ENCODE measurements at places on chromosomes 4 and X. TPM values are rescaled to one million over a fixed set of nuclear protein-coding genes. Genes with fewer than 3 reads are reported as not detected.

Gene PLP2
- total RNA-seq = 9.0 TPM

Gene NHSL2
- total RNA-seq = 7.2 TPM

Gene RADX
- 3.5 TPM for total RNA-seq

Gene MAGEA1
- total RNA-seq = not detected

Gene TCEANC
- 3.2 TPM for total RNA-seq

Gene SPACA5
- total RNA-seq = not detected

Gene SOD3
- total RNA-seq = 5.5 TPM

Gene ITIH6
- not detected for total RNA-seq

Gene HMGB3
- 340 TPM for total RNA-seq

Gene GAGE13
- not detected for total RNA-seq

Gene ADH1B
- not detected for total RNA-seq

Gene SSX1
- not detected for total RNA-seq

Gene GPR82
- not detected for total RNA-seq

- no peak for DNase-seq
Observed at GRCh38 chr4:115780835-115781234, 667.4 kb upstream of the NDST4 start.

DNA sequence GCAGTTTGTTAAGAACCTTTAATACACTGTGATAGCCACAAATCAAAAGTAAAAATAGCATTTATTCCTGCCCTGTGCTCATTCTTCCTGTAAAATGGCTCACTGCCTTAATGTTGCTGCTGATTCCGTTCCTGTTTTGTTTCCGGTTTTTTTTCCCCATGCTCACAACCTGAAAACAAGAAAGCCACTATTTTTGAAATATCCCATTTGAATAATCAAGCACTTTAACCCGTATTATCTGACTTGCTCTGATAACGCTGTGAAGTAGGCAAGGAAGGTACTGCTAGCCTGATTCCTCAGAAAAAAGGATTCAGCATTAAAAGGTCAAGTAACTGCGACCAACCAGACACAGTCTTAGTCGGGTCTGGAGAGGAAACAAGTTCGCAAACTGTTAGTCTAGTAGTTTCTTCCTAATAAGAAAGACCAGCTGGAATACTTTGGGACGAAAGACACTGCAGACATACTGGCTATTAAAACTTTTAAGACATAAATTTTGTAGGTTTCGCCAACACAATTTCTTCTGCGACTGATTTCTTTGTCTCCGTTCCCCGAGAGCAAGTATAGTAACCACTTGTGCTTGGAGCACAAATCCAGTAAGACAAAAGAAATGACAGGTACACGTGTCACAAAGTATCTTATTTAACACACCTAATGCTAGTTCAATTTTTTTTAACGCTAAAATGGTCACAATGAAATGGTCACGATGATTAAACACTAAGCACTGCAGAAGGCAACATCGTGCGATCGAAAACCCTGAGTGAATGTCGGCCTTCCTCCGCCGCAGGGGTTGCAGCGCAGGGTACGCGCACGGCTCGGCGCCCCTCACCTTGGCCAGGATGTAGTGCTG, 802 bp downstream of the COX18 start:
- DNase-seq = no peak

DNA sequence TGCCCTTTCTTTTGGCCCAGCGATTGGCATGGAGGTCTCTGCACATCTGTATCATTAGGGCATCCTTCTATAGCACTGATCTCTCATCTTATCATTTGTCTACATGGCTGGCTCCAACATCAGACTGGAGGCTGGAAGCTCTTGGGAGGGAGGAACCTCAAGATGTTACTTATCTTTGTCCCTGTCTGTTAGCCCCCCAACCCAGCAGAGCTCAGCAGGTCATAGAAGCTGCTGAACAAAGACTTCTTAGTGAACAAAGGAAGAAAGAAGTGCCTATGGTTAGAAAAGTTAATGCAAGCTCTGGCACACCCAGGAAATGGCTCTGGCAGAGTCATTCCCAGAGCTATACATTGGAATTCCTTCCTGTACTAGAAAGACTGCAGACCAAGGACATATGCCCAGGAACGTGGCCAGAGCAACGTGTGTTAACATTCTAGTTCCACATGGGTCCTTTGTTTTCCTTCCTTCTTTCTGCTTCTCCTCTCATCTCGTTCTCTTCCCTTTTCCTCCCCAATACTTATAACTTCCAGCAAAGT, 74.0 kb downstream of the SEL1L3 start:
- no peak for DNase-seq

DNA sequence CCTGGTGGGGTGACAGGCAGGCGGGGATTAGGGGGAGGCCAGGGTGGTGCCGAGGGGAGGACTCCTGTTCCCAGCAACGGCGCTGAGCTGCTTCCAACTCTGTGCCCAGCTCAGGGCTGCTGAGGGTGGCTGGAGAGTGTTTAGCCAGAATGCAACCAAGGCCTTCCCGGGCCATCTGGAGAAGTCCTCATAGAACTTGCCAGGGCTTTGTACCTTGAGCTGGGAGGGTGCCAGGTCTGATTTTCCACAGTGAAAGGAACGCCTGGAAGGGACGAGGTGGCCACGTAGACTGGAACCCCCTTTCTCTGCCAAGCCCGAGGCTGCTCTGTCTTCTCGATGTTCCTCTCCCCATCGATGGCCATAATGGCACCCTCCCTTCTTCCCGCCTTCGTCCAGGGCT, 57.0 kb upstream of the GPR78 start:
- DNase-seq = no peak

- no peak for DNase-seq
Observed at GRCh38 chrX:107748506-107748905, 27.1 kb downstream of the TSC22D3 start.

DNA sequence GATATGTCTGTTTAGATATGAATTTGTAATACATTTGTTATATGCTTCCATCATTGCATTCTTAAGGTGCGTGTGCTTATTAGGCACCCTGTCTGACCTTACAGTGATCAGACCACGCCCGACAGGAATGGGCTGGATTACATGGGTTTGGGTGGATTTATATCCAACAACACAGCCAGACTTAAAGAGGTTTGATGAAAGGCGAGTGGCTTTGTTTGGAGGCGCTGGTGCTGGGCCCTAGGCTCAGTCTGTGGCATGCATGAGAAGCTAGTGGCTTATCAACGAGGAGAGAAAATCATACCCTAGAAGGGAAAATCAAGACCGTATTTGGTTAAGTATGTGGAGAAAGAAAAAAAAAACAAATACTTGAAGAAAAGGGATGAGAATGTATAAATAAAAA, 80.7 kb downstream of the STOX2 start:
- no peak for DNase-seq

DNA sequence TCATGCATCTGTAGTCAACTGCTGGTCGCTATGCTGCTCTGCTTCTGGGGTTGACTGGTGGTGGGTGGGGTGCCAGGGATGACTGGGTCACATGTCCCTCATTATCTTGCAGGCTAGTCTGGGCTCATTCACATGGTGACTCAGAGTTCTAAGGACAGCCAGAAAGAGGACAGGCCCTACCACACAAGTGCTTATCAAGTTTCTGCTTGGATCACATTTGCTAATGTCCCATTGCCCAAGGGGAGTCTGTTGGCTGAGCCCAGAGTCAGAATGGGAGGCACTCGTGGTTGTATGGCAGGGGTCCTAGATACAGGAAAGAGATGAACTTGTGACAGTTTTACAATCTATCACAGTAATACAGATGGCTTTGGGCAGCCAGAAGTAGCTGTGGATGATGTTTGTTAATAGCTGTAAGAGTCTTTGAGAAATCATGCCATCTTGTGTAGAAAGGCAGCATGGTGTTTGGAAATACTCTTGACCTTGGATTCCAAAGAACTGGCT, 221.3 kb downstream of the GPAT3 start:
- no peak for DNase-seq

- DNase-seq = no peak
Observed at GRCh38 chrX:3526071-3526470, 179.6 kb upstream of the MXRA5 start.

DNA sequence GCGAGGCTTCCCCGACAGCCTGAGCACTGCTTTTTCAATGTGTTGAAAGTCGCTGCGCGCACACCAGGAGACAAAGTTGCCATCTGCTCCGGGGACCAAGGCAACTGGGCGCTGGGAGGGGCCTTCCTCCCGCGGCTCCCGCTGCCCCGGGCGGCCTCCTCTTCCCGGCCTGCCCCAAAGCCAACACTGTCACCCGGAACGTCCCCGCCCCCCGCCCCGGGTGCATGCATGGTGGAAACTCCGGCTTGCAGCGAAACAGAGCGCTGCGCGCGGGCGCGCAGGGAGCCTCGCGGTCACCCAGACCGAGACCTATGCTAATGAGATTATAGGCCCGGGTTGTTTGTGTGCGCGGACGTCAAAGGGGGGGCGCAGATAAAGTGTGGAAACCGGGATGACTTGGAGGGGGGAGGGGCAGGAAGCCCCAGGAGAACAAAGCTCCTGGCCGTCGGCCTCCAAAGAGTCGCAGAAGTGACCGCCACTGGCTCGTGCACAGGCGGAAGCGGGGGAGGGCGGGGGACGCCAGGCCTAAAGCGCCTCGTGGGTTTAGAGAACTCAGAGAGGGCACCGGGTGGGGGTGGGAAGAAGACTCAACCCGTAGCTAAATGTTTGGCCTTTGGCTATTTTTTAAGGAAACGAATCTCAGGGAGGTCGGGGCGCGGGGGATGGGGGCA, 88.8 kb downstream of the BCOR start:
- peak; percentile 48 for DNase-seq

- DNase-seq = peak; percentile 84
Observed at GRCh38 chr4:78056265-78057129, 626 bp upstream of the FRAS1 start.

GRCh38 chr4:26050212-26050643, 136.2 kb downstream of the SMIM20 start:
- DNase-seq = no peak

DNA sequence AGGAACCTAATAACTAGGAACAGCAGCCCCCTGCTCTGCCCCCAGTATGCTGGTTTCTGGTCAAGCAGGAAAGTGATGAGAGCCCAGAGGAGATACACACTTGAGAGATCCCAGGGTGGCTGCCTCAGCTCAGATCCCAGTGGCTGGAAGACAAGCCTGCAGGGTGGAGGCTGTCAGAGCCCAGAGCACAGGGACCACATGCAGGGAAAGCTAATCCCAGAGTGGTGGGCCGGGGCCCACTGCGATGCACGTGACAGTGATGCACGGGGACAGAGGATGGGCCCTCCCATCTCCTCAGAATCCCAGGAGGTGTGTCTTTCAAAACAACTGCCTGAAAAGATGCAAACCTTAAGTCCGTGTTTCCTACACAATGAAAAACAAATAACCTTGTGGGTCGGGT, 29.1 kb upstream of the CRMP1 start:
- DNase-seq = no peak

DNA sequence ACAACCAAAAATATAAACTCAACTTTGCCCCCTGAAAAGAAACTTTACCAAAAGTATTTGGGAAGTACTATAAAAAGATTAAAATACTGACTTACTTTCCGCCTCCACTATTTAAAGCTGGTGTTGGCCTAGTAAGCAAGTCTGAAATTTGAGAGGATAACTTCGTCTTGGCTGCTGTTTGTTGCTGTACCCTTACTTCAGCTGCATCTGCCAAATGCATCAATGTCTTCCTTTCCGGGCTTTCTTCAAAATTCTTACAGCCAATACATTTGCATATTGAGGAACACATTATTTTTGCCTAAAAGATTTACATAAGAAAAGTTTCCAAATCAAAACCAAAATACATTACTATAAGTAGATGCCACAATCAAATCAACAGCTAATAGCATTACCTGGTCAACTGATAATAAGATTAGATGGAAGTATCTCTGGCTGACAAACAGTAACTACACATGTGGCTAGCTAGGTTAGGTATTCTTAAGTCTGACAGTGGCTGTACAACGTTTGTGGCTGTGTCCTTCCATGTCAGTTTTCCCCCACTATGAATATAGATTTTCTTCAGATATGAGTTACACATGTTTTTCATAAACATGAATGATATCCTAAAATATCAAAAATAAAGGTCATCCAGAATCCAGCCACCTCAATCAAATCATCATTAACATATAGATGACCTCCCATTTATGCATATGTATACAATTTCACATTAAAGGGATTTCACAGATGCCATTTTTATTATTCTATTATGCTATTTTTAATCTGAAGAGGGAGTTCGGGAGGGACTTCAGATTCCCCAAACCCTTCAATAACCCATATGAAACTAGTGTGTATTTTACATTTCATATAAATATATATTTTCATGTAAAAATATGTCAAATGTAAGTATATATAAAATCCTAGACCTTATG, 30.6 kb downstream of the THAP9 start:
- DNase-seq = no peak

DNA sequence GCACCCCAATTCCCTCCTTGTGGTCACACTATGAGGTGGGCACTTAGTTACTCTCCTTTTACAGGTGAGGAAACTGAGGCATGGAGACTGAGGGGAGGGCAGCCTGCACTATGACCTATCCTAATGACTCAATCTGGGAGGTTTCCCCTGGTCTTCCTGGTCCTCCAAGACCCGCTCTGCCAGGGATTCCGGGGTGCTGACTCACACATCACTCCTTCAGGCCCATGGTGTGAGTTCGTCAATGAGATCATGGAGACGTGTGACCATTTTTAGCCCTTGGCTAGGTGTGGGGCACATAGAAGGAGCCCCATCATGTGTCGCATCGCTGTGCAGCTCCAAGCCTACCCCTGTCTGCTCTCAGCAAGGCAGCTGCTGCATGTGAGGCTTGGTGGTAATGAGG, 32.4 kb upstream of the BCOR start:
- DNase-seq = no peak

GRCh38 chrX:77223046-77223445, 224.1 kb upstream of the FGF16 start:
- DNase-seq = no peak

DNA sequence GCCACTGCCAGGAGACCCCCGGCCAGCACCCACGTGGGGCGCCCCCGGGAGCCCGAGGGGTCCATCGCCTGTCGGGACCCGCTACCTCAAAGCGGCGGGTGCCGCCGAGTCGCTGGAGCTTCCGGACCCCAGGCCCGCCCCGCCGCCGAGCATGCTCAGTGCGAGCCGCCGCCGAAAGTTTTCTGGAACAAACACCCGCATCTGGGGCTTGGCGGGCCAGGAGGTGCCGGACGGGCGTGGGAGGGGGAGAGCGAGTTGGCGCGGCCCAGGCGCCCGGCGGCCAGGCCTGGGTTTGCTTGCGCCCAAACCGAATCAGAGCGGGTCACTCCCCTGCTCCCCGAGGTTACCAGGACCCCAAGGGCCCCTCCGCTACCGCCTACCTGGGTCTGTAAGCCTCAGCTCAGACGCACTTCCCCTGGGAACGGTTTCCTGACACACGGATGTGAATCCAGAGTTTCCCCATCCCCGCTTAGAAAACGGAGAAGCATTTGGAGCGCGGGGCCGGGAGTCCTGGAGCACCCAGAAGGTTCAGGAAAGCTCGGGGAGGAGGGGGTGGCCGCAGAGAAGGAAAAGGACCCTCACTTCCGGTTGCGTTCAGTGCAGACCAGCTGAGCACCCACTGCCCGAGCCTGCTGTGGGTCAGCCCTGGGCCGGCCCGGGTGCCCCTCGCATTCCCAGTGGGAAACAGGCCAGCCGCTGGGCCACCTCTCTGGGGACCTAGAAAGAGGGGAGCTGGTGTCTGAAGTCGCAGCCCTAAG, at the start of gene EVC2:
Gene EVC2, minus strand, starts transcription at position 111 of the 758 bp plus-strand sequence. Its CDS starts 46 bp downstream, at position 65.
- DNase-seq = no peak

DNA sequence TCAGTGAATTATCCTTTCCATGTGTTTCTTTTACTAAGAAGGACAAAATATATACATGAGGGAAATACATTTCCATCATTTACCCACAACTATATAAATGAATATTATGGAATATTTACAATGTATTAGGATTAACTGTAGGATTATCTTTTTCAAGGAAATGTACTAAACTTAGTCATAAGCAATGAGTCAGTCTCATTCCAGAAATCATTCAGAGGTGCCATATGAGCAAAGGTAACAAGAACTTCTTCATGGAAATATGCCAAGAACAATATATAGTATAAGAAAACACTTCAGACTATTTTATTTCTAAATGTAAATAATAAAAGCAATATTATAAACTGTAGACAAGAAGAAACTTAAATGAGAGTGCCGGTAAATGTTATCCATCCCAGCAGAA, 67.1 kb downstream of the USP38 start:
- no peak for DNase-seq

Data from H1 (cell line).